KBM-7 (cell line): ENCODE measurements at places on chromosomes 2 and 18.
A peak's percentile ranks its signal among the peaks of the same experiment; 100 is the strongest.

DNA sequence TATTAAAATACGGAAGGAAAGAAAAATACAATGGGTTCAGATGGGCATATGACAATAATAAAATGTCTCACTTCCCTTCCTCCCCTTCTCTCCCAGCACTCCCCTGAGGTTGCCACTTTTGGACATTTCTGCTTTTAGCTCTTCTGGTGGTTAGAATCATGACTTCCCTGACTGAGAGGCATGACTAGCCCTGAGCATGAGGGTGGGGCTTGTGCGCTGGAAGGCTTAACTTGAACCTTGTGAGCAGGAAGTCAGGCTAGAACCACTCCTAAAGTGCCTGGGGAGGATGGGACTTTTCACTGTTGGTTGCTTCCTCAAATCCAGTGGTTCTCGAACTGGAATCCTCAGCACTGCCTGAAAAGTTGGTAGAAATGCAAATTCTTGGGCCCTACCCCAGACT is 19.7 kb upstream of the ARHGAP25 start:
- peak; percentile 97 for DNase-seq

DNA sequence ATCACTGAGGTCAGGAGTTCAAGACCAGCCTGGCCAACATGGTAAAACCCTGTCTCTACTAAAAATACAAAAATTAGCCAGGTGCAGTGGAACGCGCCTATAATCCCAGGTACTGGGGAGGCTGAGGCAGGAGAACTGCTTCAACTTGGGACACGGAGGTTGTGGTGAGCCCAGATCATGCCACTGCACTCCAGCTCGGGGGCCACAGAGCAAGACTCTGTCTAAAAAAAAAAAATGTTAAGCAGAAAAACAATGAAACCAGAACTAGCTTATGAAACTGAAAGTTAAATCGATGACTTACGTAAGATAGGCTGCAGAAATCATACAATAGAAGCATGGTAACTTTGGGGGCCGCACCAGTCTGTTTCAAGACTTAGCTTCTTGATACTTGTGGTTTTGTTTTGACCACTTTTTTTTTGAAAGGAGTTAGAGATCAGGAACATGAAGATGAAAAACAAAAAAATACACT is 6.2 kb upstream of the GPR155 start:
- DNase-seq: peak; percentile 37

- no peak for DNase-seq
Measured at GRCh38 chr2:12990523-12990922, 273.8 kb downstream of the TRIB2 start.

- no peak for DNase-seq
Measured at GRCh38 chr18:7105943-7106342, 11.7 kb downstream of the LAMA1 start.

DNA sequence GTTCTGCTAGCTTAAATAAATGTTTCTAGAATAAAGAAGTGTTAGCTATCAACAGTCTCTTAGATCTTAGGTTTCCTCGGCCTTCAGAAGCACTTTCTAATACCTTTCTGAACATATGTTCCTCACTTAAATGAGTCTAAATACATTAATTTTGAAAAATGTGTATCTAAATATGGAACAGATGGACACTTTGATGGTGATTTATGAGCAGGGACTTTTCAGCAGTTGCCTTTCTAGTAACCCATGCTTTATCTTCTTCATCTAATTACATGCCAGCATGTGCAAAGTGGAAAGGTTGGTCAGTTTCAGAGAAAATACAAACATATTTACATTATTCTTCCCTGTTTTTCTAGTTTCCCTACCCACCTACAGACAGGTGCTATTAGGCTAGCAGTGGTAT is 797.0 kb upstream of the CHAC2 start:
- no peak for DNase-seq

- peak; percentile 51 for DNase-seq
Measured at GRCh38 chr18:56869189-56869777, 218.1 kb downstream of the WDR7 start.

GRCh38 chr2:209619782-209620181 is 151.8 kb upstream of the UNC80 start:
- peak; percentile 58 for DNase-seq

DNA sequence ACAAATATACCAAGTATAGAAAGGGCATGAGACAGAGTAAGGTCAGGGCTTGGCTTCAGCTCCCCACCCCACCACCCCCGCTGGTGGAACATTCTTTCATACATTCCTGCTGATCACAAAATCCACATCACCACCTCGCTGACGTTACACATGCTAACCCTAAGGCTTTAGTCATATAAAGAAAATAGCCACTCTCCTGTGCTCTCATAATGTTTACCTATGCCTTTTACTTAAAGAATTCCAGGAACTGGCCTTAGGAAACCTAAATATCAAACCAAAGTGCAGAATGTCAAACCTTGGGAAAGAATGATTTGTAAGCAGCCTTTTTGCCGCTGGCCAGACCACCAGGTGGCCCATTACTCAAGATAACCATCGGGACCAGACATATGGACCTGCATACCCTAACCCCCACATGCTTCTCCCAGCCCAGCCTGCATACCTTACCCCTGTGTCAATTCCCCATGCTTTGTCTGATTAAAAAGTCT is 136.3 kb upstream of the SLC39A10 start:
- no peak for DNase-seq

DNA sequence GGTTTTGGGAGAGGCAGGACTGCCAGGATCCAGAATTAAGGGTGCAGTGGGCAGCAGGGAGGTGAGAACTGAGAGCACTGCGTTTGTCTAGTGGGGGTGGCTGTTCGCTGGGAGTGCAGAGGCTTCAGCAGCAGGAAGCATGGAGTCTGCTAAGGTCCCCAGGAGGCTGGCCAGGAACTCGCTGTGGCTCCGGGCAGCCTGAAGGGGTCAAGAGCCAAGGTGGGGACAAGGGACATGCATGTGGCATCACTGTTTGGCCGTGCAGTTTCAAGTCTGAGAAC is 43.2 kb upstream of the SEMA4C start:
- DNase-seq: no peak

DNA sequence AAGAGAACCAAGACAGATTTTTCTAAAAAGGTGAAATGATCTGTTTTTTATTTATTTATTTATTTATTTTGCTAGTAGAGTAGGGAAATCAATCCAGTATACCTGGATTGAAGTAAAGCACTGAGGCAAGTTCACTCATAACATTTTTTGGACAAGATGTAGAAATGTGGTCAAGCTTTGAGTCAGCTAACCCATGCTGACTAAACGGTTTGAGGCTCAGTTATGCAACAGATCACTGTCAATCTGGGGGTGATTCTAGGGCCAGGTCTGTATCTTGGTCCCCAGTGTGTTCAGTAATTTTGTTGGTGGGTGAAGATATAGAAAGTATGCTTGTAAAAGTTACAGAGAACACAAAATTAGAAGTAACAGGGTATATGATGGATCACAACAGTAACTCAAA is 60.2 kb downstream of the RMDN2 start:
- DNase-seq: no peak

DNA sequence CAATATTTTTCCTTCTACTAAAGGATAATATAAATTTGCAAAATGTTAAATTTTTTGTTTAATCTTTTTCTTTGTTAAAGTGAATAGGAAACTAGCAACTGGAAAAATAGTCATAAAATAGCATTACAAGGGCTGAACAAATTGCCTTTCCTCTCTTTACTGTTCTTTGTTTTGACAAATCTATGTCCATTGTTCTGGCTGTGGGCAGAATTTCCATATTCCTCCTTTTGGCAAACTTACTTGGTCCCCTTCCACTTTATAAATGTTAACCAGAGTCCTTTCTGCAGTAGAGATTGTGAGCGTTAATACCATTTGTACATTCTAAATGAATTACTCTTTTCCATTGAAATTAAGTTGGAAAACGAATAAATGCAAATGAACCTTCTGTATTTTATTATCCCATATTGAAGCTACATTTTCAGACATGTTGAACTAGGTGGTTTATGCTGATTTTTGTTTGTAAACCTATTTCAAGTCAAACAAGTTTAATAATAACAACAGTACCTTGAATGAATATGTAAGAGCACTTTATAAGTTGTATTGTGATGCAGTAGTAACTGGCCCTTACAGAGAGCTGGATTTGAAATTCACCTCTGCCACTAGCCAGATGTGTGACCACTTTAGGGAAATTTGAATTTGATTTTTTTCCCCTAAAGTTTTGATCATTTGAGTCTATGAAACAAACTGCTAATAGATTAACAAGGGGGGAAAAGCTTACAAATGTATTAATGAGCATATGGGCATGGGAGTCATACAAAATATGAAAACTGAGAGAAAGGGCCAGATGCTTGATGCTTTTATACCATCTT is 3.3 kb downstream of the RNF125 start:
- no peak for DNase-seq

- DNase-seq: no peak
Measured at GRCh38 chr2:178845566-178846457, 38.6 kb upstream of the TTN start.

DNA sequence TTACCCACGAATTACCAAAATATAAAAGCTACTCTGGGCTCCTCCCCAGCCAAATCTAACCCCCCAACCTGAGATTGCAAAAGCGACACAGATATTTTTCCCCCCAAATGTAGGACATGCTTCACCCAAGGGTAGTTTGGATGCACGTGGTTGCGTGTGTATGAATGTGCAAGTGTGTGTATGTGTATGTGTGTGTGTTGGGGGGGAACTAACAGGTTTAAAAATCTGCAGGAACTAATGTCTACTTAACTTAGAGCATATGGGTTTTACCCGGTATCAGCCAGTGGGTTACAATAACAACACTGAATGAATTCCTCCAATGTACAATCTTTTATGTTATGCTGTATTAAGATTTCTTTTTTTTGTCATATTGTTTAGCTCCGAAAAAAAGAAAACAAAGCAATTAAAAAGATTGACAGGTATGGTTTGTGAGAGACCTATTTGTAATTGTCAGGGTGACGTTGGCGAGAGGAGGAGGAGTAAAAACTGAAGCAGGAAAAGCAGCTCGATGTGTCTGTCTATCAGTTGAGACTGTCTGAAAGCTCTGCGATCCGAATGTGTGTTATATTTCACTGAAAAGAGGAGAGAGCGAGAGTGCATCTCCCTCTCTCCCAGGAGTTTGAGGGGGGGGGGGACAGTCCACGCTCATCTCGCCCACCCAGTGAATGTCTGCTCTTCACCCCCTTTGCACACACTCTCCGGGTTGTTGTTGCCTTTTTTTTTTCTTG is at the start of gene TSHZ1:
Gene TSHZ1 (plus strand): TSS at position 524 of the 728 bp plus-strand sequence. CDS start 1,080 bp downstream, outside the sequence.
- DNase-seq: peak; percentile 90

GRCh38 chr2:53793261-53793660 is 6.4 kb downstream of the ERLEC1 start:
- DNase-seq: no peak

DNA sequence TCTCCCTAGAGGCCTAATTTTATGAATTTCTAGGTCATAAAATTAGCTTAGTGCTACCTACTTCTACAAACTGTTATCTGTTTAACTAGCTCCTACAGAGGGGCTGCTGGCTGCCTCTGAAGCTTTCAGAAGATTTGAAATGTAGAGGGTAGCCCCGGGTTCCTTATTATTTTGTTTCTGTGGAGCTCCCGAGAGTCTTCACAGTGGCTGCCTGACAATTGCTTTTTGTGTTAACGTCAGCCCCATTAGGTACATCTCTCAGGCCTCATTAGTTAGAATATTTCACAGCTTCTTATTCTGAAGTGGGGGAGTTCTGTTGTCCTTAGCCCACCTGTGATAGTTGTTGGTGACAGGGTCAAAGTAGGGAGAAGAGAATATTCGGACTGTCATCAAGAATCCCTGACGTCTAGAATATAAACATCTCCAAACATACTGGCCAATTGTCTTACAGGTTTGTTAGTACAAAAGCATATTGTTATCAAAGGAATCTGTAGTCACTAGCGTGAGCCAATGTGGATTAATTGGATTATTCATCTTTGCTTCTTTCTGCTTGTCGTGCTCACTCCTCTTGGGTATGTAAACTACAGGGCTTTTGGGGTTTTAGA is 77.5 kb downstream of the DIS3L2 start:
- DNase-seq: no peak

DNA sequence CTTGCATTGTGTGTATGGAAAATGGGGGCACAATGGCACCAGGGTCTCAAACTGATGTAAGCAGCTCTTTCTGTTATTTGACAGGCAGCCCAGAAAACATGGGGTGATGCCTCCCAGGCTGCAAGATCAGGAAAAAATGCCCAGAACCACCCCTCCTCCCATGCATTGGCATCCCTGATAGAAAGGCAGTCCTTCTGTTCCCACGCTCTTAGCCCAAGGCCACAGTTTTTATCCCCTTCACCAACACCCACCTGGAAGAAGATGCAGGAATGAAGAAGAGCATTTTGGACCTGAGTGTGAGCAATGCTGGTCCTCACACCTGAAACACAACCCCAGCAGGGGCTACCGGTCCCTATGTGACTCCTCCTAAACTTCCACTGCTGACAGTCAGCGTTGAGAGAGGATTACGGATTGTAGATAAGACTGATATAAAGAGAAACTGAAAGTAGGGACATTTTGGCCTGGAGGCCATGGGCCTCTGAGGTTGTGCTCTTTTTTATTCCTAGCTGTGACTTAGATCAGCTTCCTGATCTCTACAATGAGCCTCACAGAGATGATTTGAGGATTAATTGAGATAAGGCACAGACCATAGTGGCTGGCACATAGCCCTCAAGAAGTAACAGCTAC is 386.0 kb upstream of the ATP5MC3 start:
- no peak for DNase-seq

- no peak for DNase-seq
Measured at GRCh38 chr2:224628416-224628815, 43.3 kb upstream of the CUL3 start.

DNA sequence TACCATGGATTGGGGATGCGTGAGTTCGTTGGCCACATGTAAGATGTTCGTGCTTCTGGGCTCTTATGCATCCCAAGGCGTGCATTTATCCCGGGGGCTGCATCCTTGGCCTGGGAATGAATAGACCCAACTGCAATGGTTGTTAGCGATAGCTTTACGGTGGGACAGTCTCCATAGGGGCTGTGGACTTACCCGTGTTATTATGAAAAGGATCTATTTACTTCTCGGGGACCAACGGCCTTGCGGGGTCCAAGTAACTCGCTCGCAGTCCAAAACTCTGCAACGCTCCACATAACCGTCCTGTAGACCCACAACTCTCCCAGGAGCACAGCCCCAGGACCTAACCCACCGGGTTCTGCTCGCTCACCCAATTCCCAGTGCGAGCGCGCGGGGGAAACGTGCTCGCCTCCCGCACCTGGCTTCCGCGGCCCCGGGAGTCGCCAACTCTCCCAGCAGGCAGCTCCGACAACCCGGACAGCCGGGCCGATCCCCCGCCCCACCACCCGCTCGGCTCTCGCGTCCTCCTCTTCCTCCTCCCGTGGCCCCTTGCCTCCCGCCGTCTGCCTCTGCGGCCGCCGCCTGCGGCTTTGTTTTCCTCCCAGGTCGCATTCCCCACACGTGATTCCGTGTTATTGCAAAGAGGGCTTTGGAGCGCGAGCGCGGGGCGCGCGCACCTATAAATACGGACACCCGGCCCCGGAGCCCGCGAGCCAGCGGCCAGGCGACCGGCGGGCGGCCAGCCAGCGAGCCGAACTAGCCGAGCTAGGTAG is at the start of gene CABLES1:
Gene CABLES1 (plus strand): TSS at position 706 of the 770 bp plus-strand sequence. CDS start 278 bp downstream, outside the sequence.
- peak; percentile 74 for DNase-seq

GRCh38 chr2:112547333-112547732 is 5.1 kb downstream of the POLR1B start:
- DNase-seq: no peak

DNA sequence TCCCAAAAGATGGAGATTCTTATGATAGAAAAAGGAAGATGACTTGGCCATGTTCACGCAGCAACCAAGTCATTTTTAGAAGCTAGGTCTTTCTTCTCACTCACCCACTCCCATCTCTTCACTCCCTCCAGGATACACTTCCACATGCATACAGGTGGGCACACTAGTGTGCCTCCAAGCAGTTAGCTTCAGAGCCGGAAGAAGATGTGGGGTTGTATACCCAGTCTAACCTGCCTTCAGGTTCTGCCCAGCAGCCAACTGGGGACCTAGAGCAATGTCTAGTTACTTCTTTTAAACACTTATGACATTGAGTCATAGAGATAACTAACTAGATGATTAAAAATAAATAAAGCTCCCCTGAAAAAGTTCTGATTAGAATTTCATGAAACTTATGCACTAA is 21.8 kb upstream of the TANK start:
- DNase-seq: no peak
